ENCODE measurements at places on chromosomes 2 and 18. TPM values are rescaled to one million over a fixed set of nuclear protein-coding genes. Genes with fewer than 3 reads are reported as not detected.

The NCKAP5 gene
- 0.03 TPM for total RNA-seq

- DNase-seq, result no peak
Measured at GRCh38 chr2:7899241-7899640, 782.6 kb upstream of the ID2 start.

The CAVIN2 gene
- total RNA-seq, result 0.38 TPM

The PSD4 gene
- total RNA-seq, result 164 TPM

GRCh38 chr2:9630736-9631552 lies at the start of gene YWHAQ:
YWHAQ (minus strand) TSS chr2:9630997; CDS start chr2:9630452, 545 bp downstream.
- DNase-seq, result peak; percentile 96

The SLC11A1 gene
- 0.61 TPM for total RNA-seq

- no peak for DNase-seq
Measured at GRCh38 chr18:12862467-12862866, 21.6 kb downstream of the PTPN2 start.

The MEIS1 gene
- total RNA-seq, result 0.46 TPM

DNA sequence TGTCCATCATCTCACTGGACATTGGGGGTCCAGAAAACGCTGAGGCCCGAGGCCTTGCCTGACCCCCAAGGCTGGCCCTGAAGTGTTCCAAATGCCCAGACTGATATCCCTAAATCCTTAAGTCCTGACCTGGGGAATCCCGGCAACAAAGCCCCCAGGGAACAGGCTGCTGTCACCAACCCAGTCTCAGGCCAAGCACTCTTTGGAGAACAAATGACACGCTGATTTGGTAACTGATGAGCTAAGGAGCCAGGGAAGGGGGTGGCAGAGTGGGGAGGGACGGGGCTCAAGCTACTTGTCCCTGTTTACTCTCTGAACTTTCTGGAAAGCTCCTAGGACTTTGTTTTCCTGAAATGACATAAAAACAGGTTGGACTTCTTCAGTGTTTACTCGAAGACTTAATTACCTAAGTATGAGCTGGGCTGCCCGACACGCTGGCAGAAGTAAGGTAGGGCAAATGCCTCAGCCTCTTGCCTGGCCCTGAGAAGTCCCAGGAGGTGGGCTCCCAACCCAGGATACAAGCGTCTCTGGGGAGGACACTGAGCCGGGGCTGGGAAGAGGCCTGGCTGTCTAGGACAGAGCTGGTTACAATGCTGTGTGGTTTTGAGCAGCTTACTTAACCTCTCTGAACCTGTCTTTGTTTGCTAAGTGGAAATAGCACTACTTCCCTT lies 105.5 kb upstream of the GLI2 start:
- DNase-seq, result no peak

The ARHGAP28 gene
- total RNA-seq, result not detected

- DNase-seq, result no peak
Measured at GRCh38 chr18:57429167-57430078, 5.8 kb upstream of the ONECUT2 start.

DNA sequence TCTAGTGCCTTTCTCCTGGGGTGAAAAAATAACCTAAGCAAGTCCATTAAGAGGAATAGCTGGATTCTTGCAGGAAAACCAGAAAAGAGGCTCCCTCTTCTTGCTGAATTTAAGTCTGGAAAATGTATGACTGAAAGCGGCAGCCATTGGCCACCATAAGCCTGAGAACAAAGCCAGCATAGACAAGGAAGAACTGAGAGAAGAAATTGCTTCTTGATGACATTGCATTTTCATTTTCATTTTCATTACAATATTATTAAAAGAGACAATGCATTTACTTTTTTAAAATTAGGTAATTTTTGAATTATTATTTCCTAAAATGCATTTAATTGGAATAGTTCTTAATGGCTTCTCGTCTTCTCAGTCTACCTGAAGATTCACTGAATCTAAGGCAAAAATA lies 1157.5 kb upstream of the ZEB2 start:
- DNase-seq, result no peak

Data from activated T-cell treated with anti-CD3 and anti-CD28 coated beads, Interleukin-2, amount 50 U/mL, for 4 hours (primary cell).